ENCODE measurements at places on chromosomes 1 and 21.

GRCh38 chr1:57632401-57632800 lies 208.5 kb upstream of the DAB1 start:
- DNase-seq, result peak; percentile 31

GRCh38 chr1:25544243-25544764 lies 898 bp downstream of the LDLRAP1 start:
- DNase-seq, result no peak

DNA sequence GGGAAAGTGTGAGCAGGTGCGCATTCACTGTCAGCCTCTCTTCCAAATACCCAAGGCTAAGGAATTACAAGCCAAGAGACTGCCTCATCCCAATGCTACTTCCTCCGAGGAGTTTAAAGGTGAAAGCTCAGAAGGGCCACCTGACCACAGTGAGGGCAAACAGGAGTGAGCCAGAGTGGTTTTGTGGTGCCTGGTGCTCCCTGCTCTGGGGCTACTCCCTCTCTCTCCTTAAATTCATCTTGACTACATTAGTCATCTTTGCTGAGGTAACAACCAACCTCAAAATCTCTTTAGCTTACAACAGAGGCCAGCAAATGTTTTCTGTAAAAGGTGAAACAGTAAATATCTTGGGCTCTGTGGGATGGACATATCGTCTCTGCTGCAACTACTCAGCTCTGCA lies 14.2 kb upstream of the ZBTB8A start:
- DNase-seq, result no peak

DNA sequence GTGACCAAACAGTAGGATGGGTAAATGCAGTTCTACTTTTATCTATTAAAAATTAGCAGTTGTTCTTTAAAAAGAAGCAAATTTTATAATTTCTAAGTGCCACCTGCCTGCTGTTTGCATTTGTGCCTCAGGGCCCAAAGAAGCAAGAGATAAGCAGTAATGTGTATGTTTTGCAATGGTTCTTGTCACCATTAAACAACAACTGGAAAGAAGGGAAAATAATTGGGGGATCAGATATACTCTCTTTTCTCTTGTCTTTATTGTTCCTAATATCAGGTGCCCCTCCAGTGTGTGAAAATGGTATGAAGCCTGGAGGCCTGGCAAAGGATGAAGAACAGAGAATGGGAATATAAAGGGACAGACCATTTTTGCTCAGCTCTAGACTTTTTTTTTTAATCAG lies 9.6 kb downstream of the B3GALT2 start:
- DNase-seq, result no peak

DNA sequence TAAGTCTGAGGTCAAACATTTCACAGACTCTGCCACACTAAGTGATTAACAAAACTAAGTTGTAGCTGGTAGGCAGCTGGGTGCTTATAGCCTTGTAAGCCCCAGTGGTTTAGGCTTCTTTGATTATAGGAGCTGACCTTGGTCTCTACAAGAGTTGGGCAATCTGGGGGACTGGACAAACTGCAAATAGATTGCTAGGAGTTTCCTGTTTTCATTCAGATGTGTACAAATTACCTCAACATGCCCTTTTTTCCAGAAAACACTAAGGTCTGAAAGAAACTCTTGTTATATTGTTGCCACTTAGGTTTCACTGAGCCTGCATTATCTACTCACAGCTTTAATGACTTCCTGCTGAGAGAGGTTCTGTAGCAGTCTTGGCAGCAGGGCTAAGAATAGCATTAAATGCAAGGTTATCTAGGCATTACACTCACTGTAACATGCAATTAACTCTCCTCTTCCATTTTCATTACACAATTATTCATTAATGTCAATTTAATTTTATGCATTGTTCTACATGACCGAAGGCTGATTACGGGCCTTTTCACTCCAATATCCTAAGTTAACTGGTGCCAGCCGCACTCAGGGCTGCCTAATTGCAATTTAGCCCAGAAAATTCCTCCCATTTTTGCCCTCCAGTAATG lies 314.0 kb downstream of the LMO4 start:
- DNase-seq, result no peak

DNA sequence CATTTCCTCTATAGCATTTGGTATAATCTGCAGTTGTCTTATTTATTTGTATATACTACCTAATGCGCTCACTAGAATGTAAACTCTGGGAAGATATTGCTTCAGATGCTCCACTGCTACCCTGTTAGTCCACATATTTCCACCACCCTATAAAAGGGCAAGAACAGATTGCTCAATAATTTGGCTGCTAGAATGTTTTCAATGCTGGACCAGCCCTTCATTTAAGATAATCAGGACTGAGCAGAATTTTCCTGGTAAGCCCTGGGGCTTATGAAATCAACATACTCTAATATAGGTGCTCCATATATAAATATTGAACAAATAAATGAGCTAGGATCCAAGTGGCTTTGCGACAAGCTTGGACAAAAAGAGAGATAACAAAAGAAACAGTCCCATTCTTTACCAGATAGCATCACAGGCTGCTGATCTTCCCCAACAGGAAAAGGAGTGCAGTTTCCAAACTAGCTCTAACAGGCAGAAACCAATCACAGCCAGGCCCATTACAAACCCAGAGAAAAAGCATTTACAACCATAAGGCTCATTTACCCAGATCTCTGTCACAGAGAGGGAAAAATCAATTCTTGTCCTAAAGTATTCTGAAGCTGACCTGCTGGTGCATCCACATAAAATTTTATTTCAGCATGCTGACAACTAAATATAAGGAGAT lies 8.3 kb downstream of the BCAR3 start:
- DNase-seq, result no peak

GRCh38 chr1:52153898-52154297 lies 12.0 kb downstream of the ZFYVE9 start:
- peak; percentile 37 for DNase-seq

DNA sequence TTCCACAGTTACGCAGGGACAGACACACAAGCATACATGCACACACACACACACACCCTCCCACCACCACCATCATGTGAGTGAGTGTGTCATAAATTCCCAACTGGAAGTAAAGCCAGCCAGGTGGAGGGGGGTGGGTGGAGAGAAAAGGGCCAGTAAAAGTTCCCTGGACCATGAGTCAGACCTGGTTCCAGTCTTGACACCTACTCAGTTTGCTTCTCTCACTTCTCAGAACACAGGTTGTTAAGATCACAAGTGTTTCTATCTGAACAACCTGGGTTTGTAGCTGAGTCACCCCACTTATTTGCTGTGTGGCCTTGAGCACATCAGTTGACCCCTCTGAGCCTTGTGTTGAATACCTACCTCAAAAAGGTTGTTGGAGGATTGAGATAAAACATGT lies 9.6 kb downstream of the EPHA10 start:
- no peak for DNase-seq

- DNase-seq, result peak; percentile 41
Measured at GRCh38 chr1:156146769-156147405, 6.5 kb upstream of the SEMA4A start.

- DNase-seq, result peak; percentile 73
Measured at GRCh38 chr1:151458802-151459330, 428 bp downstream of the POGZ start.

DNA sequence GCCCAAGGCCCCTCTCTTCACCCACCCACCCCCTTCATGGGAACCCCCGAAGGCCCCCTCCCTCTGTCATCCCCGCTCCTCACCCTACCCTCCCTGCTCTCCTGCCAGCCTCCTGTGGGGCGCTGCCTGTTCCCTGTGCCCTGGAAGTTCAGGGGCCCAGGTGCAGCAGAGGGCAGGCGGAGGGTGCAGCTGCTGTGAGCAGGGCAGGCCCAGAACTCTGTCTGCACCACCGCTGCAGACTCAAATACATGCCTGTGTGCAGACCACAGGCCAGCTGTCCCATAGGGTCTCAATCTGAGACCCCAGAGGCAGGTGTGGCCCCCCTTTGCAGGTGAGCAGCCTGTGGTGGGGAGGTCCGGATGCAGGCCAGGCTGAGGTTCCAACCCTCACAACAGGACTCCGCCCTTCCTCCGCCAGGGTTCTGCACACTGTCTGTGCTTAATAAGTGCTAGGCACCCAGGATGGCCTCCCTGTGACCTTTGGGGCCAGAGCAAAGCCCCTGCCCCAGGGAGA lies 62.5 kb downstream of the WNT9A start:
- DNase-seq, result peak; percentile 0

- no peak for DNase-seq
Measured at GRCh38 chr1:239792157-239792556, 299.5 kb upstream of the FMN2 start.

- peak; percentile 84 for DNase-seq
Measured at GRCh38 chr1:2204415-2205190, 10.0 kb upstream of the FAAP20 start.

DNA sequence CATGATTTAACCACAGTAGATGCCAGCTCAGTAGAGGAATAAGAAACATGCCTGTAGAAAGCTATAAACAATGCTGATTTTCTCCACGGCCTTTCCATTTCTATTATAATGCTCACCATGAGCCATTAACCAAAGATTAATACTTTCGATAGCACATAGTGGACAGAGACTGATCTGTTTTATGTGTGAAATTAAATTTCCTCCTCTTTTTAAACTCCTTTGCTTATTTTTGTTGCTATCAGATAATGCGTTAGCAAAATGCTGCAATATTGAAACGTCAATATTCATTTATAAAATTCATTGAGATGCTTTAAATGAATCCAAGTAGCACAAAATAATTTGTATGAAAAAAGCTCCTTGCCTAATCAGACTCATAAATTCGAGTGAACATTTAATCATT lies 1807.9 kb downstream of the MRPL39 start:
- DNase-seq, result no peak

GRCh38 chr1:191695865-191696264 lies 462.4 kb upstream of the RGS18 start:
- no peak for DNase-seq

GRCh38 chr1:215004121-215004827 lies 78.3 kb upstream of the KCNK2 start:
- DNase-seq, result no peak

DNA sequence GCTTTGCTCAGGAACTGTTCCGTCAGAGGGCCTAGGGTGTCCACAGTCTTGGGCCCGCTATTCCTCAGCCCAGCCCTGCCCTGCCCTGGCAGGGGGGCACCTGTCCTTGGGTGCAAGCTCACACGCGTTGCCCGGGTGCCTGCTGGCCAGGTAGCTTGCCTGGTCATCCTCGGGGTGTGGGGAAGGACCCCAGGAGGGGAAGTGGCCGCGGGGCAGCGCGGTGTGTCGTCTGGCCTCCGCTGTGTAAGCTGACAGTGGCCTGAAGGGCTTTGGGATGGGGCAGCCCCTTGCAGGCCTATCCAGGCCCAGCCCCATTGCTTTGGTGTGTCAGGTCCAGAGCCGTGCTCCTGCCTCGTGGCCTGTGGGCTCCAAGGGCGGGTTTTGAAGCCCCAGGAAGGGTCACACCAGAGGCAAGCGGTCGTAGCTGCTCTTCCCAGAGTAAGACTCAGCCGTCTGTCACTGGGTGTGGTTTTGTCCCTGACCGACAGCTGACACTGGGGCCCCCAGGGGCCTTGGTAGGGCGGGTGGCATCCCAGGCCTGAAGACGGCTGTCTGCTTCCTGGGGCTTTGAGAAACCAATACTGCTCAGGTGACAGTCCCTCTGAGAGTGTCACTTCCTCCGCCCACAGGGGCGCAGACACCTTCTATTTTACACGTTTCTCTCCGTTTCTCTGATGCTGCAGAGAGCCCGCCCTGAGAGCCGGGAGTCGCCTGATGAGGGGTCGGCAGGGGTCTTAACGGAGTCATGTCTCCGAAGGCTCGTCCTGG lies 72.1 kb downstream of the SKI start:
- DNase-seq, result peak; percentile 27

DNA sequence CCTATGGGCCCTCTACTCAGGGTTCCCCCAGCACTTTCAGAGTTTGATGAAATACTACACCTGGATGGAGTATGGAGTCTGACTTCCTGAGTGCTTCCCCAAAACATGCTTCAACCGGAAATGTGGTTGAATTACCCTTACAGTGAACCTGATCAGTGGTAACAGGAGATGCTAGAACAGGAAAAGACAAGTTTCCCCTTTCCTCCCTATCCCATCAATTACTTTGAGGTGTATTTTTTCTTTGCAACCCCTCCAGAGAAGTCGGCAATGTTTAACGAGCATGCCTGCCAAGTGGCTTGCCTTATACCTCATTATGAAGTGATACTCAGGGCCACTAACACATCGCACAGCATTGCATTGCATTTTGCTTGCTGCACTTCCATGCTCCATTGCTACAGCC lies 7.0 kb downstream of the KRTAP15-1 start:
- no peak for DNase-seq
